Nucleus accumbens (tissue), 56 donors: ENCODE measurements at places on chromosomes 6 and 20.

- no peak for DNase-seq
Measured at GRCh38 chr20:50725724-50726005, 5.7 kb upstream of the PARD6B start.

DNA sequence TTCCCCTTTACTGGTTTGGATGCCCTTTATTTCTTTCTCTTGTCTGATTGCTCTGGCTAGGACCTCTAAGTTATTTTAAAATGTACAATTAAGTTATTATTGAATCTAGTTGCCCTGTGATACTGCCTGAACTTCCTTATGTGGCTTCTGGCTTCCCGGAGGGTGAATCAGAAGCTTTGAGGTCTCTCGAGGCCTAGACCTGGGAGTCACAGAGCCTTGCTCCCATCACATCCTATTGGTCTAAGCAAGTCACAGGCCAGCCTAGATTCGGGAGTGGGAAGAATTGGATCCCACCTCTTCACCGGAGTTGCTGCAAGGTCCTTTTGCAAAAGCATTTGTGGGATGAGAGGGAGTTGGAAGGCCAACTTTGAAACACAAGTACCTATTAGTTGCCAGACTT lies 15.2 kb downstream of the BCAS4 start:
- DNase-seq = no peak

DNA sequence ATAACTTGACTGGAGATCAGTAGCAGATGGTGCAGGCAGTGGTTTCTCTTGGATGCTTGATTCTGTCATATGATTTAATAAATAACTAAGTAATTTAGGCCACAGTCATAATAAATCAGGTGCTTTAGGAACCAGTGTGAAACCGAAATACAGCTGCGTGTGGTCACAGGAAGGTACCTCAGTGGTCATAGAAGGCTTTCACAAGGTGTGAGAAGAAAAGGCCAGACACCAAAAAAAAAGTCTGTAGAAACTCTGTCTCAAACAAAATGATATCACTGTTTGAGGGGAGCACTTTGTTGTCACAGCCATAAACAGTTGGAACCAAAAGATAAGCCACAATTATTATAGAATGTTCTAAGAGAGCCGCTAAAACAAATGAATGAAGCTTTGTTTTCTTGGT lies 56.5 kb downstream of the ARMC2 start:
- no peak for DNase-seq

DNA sequence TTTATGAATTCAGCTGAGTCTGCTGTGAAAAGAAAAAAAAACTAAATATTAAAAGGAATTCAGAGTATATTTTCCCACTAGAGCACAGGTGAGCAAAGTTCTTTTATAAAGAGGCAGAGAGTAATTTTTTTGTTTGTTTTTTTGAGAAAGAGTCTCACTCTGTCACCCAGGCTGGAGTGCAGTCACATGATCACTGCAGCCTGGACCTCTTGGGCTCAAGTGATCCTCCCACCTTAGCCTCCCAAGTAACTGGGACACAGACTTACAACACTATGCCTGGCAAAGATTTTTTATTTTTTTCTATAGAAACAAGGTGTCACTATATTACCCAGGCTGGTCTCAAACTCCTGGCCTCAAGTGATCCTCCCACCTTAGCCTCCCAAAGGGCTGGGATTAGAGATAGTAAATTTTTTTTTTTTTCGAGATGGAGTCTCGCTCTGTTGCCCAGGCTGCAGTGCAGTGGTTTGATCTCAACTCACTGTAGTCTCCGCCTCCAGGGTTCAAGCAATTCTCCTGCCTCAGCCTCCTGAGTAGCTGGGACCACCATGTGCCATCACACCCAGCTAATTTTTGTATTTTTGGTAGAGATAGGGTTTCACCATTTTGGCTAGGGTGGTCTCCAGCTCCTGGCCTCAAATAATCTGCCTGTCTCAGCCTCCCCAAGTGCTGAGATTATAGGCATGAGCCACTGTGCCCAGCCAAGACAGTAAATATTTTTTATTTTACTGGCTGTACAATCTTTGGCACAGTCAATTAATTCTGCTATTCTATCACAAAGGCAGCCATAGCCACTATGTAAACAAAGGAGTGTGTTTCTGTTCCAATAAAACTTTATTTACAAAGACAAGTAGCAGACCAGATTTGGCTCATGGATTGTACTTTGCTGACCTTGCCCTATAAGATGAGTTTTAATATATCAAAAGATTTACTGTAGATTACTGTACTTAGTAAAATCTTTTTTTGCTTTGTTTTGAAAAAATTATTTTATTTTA lies 14.5 kb upstream of the B4GALT5 start:
- DNase-seq = no peak

DNA sequence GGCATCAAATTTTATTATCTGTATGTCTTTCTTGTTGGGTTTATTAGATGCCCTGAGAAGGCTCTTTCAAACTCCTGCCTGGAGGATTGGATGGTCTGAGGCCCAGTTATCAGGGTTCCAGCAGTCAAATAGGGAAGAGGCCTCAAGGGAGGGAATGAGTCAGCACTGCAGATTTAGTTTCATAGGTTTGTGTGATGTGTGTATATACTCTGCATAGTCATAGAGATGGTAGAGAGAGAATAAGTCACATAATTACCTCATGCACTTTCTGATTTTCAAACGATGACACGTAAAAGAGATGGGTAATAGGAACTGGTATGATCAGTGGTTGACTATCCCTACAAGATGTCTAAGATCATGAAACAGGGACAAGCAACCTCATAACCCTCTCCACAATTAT lies 82.1 kb downstream of the ADAT2 start:
- DNase-seq = no peak

GRCh38 chr6:88679841-88680240 lies 283.6 kb downstream of the RNGTT start:
- no peak for DNase-seq

GRCh38 chr20:41072915-41073314 lies 44.3 kb downstream of the TOP1 start:
- DNase-seq = no peak

GRCh38 chr6:111731456-111732195 lies 125.9 kb upstream of the TRAF3IP2 start:
- DNase-seq = no peak

DNA sequence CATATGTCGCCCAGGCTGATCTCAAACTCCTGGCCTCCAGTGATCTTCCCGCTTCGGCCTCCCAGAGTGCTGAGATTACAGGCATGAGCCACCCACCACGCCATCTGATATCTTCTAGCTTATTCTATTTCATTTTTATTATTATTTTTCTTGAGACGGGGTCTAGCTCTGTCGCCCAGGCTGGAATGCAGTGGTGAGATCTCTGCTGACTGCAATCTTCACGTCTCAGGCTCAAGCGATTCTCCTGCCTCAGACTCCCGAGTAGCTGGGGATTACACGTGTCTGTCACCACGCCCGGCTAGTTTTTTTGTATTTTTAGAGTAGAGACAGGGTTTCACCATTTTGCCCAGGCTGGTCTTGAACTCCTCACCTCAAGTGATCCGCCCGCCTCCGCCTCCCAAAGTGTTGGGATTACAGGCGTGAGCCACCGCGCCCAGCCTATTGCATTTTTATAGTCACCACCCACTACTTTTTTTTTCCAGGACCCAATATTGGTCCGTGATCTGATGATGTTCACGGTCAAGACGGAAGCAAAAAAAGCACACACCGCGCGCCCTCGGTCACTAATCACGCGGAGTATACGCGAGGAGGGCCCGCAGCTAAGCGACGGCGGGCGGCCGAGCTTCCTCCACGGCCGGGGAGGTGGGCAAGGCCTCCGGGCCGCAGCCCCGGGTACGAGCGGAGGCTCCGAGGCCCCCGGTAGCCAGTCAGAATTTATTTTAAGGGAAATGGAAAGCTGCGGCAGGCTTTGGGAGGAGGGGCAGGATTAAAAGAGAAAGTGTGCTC lies 1.1 kb upstream of the LSM14B start:
- no peak for DNase-seq

DNA sequence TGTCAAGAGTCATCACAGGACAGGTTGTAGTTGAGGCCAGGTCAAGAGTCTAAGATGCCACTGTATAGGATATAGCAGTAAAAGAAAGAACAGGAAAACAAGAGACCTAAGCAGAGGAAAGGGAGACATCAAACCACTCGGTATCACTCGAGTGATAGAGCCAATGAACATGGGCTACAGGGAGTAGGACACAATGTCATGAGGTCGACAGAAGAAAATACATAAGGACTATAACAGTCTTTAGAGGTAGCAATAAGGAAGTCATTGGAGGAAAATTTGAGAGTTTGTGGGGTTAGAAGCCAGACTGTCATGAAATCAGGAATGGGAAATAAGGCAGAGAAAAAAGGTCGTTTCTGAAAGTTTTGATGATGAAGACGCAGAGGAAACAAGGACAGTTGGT lies 99.7 kb downstream of the PRKN start:
- no peak for DNase-seq

- no peak for DNase-seq
Measured at GRCh38 chr20:63297371-63297781, 4.4 kb downstream of the COL20A1 start.
